ENCODE measurements at places on chromosomes 1 and 21.
A peak's percentile ranks its signal among the peaks of the same experiment; 100 is the strongest.

GRCh38 chr1:56825436-56825835 is 6.2 kb upstream of the FYB2 start:
- no peak for DNase-seq

DNA sequence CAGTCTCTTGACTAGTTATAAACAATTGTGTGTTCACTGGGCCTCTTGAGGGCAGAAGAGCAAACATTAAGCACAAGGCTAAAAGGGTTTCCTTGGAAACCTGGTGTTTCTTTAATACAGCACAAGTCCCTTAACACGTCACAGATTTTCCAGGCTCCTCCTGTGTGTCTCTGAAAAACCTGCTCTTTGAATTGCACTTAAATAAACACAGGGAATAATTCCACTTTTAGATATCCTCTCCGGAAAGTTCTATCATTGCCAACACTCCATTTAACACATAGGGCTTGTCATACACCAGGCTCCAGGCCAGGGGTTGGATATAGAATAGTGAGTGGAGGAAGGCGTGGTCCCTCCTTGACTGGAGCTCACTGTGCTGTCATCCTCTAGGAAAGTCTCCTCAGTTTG is 442.6 kb downstream of the DSCAM start:
- peak; percentile 47 for DNase-seq

DNA sequence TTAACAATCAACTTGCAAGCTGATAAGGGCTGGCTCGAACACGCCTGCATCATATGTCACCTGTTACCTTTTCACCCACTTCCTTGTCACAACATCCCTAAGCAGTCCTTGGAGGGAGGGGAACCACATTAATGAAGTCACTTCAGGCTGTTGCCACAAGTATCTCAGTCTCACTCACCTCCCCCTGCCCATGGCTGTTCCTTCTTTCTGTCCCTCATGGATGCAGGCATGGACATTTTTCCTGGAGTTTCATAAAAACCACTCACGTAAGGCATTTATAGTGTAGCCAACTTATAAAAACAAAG is 76.8 kb upstream of the ANGPTL1 start:
- DNase-seq: no peak

- no peak for DNase-seq
These were observed 111.6 kb upstream of the IFFO2 start for GRCh38 chr1:19067912-19068638.

GRCh38 chr21:43797925-43798715 is 8.7 kb downstream of the RRP1 start:
- DNase-seq: no peak

DNA sequence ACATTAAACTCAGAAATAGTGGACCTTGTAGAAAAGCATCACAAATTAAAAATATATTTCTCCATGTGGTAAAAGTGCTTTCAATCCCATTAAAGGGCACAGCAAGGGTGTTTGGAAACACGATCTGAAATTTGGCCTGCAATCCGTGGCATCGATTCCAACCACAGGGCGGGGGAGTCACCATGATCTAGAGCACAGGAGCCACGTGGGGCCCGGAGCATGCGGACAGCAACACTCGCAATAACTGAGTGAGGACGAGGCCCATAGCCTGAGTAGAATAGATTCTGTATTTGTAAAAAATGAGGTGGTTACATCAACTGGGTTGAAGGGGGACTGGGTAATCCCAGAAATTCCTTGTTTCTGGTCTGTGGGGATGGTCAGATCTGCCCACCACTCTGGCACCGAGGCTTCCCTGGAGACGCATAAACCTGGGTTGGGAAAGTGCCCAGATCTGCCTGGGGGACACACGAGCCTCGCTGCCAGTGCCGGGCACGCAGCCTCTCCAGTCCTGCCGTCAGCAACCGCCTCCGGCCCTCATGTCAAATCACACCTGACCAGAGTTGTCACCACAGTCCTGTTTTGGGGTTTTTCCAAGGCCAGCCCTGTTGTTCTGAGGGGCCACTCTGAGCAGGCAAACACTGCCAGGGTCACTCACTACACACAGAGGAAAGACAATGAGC is 104.3 kb downstream of the PGBD5 start:
- no peak for DNase-seq

Measured in NCI-H187 (cell line).